ENCODE measurements at places on chromosomes 6 and 20.
A peak's percentile ranks its signal among the peaks of the same experiment; 100 is the strongest.

GRCh38 chr20:62281161-62281933 lies 21.4 kb upstream of the ADRM1 start:
- DNase-seq, result no peak

DNA sequence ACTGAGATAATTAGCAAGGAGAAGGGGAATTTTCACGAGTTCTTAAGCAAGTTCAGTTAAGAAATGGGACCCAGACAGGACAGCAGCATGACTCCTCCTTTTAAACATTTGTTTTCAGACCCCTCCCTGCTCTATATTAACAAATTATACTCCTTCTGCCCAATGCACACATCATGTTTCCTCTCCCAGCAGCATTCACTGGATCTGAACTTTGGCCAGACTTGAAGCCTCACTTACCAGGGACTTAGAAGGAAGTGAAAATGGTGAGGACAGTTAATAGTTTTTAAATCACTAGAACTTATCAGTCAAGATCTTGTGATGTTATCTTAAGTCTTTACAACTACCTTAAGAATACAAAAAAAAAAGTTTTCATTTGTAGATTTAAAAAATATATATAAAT lies 1174.7 kb upstream of the MAP3K7 start:
- no peak for DNase-seq

DNA sequence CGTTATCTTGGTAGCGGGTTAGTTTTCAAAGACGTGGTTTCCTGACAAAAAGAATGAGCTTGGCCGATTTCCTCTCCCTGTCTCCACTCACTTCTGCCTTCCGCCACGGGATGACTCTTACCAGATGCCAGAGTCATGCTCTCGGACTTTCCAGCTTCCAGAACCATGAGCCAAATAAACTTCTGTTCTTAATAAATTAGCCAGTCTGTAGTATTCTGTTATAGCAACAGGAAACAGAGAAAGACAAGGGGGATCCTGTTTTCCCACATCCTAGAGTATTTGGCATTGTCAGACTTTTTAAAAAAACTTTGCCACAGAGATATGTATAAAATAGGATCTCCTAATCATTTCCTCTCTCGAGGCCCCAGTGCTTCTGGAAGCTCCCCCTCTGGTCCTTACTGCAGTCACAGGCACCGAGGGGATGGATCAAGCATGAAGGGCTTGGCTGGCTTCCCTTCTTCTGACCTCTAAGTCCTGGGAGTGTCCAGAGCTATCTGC lies 84.9 kb upstream of the NAA20 start:
- peak; percentile 50 for DNase-seq

- no peak for DNase-seq
Measured at GRCh38 chr6:39441301-39441700, 118.8 kb upstream of the KCNK16 start.

GRCh38 chr20:917416-917815 lies 1.3 kb upstream of the ANGPT4 start:
- DNase-seq, result no peak

DNA sequence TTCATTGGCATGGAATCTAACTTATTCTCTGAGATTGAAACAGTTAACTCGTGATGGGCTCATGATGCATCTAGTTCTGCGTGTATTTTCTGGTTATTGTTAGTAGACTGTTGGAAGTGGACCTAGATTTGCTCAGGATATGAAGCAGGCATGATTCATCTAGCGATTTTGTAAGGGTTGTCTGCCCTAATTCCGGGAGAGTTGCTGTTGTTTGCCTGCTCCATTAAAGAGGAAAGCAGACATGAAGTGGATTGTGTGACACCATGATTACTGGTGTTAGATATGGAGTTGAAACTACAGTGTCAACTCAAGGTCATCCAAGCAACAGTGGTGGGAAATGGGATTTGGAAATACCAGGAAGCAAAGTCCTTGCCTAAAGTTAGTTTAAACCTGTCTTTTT lies 41.0 kb downstream of the SOX4 start:
- no peak for DNase-seq

DNA sequence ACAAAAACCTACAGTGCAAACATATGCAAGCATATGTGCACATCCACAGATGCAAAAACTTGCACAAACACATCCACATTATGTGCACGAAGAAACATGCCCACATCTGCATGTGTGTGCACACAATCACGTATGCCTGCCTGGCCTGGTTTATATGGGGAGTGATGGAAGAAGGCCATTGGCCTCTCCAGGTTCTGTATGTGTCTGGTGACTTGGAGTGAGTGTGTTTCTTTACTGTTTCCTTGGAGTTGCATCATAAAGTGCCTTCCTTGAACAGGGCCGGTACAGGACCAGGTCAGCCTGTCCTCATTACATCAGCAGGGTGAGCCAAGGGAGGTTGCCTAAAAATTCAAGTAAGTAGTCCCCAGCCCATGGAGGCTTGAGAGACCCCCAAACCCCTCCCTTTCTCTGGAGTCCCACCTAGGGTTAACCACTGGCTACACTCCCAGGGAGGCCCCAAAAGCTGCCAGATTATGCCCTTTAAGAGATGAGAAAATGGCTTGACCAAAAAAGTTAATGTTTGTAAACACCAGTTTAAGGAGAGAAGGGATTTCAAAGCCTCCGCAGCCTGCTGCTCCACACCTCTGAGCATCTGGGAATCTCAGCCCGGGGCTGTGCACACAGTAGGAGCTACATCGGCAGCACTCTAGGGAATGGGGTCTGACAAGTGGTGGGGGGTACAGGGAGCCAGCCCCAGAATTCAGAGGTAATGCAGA lies 140.8 kb downstream of the VEGFA start:
- DNase-seq, result no peak

DNA sequence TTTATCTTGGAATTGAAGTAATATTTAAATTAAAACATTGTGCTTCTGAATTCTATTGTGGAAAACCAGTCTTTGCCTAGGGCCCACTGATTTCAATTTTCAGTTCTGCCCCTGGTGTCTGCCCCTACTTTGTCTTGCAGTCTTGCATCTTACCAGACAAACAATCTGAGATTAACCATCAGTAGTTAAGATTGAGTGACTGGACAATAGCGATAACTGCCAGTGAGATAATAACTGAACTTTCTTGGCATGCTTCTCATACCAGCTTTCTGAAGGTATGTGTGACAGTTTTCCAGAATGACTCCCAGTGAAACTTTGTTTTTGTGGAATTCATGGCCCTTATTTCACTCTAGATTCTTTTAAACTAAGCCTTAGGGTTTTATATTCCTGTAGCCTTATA lies 53.5 kb downstream of the KCNQ5 start:
- DNase-seq, result no peak

DNA sequence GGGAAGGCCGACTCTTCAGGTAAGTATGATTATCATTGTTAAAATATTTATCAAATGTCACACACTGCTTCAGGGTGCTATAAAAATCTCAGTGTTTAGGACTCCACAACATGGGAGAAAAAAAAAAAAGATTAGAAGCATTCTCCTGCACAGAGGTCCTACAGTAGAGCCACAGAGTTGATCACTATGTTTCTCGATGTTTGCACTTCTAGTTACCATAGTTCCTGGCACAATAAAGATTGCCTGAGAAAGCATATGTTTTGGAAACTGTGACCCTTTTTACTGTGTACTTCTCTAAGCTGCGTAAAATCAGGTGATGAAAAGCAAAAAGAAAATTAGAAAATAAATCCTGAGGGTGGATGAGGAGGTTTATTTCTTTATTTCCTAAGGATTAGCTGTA lies 269.9 kb upstream of the SYNCRIP start:
- DNase-seq, result no peak

DNA sequence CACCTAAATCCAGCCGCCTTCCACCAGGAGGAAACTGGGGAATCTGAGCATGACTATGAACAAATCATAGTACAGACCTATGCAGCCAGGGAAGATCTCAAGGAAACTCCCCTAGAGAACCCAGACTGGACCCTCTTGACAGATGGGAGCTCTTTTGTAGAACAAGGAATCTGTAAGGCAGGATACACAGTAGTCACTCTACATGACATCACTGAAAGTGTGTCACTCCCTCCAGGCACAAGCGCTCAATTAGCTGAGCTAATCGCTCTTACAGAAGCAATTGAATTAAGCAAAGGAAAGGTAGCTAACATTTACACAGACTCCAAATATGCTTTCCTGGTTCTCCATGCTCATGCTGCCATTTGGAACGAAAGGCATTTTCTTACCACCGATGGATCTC lies 36.8 kb downstream of the PLN start:
- DNase-seq, result no peak

DNA sequence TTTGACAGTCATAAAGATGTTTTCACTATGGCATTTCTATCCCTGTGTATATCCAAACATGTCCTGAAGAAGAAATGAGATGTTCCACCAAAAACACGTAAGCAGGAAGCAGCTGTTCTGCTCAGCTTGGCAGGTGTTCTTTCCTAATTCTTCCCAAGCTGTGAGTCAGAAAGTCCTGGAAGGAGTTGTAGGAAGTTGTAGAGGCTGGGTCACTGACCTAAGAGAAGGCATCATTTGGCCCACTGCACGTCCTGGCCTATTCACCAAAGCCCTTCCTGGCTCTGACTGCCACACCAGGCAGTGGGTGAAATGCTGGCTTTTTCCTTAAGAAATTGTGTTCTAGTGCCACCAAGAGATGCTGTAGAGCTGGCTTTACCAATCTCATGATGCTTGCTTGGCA lies 40.3 kb downstream of the STX11 start:
- peak; percentile 40 for DNase-seq

DNA sequence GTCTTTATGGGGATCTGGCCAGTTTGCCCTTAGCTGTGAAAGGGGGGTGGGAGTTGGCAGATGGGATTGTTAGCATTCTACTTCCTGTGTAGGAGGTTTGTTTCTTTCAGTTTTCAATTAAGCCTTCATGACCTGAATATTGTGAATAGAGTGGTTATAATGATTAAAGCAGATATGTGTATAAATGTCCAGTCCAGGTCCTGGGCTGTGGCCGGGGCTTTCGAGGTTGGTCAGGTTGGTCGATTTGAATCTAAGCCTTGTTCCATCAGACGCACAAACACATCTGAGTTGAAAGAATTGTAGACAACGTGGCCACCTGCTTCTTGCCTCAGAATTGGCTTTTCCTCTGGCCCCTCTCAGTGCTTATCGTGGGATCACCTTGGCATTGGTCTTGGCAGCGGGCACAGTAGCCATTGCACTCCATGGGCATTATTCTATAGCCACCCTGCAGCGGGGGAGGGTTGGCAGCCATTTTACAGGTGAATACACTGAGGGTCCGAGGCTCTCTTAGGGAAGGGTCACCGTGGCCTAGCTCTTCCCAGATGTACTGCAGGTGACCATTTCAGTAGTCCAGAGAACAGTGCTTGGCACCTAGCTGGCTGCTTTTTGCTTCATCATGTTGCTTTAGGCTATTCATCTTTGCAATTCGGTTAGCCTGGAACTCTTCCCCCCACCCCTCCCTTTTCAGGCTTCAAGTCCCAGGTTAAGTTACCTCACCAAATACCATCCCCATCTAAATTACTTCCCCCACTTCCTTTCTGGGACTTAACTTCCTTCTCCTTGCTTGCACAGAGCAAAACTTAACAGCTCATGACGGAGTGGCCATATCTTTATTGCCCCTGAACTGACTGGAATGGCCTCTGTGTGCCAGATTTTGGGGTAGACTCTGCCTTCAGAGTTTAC lies 1.1 kb downstream of the RNF114 start:
- peak; percentile 35 for DNase-seq

DNA sequence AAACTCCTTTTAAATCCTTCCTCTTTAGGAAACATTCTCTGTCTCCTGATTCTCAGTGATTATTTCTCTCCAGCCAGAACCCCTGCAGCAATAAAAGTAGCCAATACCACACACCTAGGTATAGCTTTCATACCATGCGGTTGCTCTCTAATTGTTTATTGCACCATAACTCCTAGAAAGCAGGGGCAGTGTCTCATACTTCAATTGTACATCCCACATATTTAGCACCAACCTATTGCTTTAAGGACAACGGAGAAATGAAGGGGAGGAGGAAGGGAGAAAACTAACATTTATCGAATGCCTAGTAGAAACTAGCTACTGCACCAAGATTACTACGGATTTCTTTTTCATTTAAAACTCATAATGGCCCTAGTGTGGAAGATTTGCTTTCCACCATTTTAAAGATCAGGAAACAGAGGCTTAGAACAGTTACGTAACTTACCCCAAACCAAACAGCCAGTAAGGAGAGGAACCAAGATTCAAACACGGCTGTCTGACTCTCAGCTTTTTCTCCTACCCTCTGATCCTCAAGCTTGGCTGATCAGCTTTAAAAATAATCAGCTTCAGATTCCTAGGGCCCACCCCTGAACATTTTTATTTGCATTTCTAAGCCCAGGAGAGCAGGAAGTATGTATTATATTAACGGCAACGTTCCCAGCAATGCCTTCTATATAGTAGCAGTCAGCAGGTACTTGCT lies 43.4 kb upstream of the ATXN1 start:
- peak; percentile 18 for DNase-seq

- DNase-seq, result no peak
Measured at GRCh38 chr6:72140795-72141194, 254.4 kb downstream of the RIMS1 start.

DNA sequence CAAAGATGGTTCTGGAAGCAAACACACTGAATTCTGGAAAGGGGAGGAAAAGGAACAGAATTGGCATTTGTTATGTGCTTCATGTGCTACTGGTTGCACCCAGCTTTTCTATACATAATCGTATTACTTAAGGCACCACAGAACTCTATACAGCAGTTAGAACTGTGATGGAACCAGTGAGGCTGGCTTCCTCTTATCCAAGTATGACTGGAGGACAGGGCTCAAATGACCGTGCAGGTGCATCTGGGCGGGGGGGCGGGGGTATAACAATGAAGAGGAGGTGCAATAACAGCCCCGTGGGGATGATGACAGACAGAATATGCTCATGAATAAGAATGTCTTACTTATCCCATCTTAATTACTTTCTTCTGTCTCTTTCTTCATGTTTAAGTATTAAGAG lies 144.2 kb downstream of the BTBD9 start:
- DNase-seq, result no peak

DNA sequence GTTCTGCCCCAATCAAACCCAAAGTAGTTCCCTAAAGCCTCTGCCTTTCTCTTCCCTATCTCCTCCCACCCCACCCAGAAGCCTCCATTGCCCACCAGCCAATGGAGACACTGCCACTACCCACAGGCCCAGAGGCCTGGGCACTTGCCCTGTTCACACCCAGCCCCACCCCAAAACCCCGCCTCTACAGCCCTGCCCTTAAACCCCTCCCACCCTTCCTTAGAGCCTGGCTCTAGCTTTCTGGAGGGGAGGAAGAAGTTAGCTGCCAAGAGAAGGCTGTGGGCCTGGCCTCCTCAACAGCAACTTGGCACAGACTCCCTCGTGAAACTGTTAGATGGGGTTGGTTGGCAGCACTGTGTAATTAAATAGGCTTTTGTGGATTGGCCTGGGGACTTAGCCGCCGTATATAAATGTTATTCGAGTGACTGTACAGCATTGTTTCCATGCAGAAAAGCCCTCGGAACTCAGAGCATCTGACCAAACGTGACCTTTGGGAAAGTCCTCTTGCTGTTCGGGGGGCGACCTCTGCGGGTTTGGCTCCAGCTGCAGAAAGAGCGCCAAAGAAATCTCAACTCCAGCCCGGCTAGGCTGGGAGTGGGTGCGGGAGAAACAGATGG lies 31.4 kb downstream of the COL11A2 start:
- peak; percentile 33 for DNase-seq

GRCh38 chr6:121944354-121944753 lies 455.1 kb upstream of the HSF2 start:
- DNase-seq, result no peak

All from CD14-positive monocyte (primary cell).